ENCODE measurements at places on chromosomes 3 and 15.

GRCh38 chr3:136595913-136596697 lies 156.1 kb downstream of the STAG1 start:
- no peak for DNase-seq

- DNase-seq, result no peak
Measured at GRCh38 chr3:132963786-132964185, 74.4 kb upstream of the TMEM108 start.

- DNase-seq, result no peak
Measured at GRCh38 chr3:67712259-67712658, 57.8 kb upstream of the SUCLG2 start.

DNA sequence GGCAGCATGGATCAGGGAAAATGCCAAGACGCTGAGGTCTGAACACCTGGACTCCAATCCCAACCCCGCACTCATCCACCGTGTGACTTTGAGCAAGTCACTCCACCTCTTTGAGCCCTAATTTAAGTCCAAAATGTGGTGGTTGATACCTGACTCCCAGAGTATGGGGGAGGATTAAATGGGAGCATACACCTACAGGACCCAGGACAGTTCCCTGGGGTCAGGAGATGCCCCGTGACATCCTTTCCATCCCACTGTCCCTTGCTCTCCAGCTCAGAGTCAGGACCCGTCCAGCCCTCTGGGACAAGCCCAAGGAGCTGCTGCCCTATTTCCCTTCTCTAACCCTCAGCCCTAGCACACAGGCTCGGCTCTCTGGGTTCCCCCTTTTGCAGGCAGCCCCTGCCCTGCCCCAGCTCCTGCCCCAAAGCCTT lies 276.4 kb downstream of the XXYLT1 start:
- DNase-seq, result no peak

- DNase-seq, result peak; percentile 43
Measured at GRCh38 chr3:113533534-113533892, 1.2 kb downstream of the SIDT1 start.

DNA sequence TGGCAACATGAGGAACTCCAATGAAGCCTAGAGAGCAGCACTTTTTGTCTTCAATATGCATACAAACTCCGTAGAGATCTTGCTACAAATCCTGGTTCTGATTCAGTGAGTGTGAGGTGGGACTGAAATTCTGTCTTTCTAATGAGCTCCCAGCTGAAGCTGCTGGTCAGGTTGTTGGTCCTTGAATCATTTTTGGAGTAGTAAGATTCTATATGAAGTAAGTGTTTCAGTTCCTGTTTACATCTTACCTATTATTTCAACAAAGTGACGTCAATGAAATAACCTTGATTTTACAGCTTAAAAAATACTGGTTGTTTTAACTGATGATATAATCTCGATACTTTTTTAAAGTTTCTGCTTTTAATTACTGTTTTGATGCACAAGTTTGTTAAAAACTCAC lies 33.9 kb downstream of the SHQ1 start:
- peak; percentile 51 for DNase-seq
